ENCODE measurements at places on chromosomes 6 and 20.

DNA sequence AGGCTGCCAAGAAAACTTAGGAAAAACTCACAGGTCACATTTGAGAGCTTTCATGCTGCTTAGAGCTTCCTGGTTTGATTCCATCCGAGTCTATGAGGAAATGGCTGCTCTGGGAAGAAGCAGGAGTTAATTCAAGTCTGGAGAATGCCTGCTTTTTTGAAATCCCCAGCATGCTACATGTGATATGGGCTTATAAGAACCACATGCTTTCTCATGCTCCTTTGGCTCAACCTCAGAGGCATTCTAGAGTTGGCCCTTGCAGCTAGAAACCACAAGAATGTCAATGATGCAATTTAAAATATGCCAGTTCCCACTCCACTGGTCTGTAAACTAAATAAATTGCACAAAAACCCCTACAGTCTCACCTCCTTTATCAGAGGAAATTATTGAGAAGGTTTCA, 142.9 kb upstream of the OLIG3 start:
- DNase-seq: no peak

- DNase-seq: no peak
Observed at GRCh38 chr6:75052491-75052890, 153.4 kb downstream of the COL12A1 start.

DNA sequence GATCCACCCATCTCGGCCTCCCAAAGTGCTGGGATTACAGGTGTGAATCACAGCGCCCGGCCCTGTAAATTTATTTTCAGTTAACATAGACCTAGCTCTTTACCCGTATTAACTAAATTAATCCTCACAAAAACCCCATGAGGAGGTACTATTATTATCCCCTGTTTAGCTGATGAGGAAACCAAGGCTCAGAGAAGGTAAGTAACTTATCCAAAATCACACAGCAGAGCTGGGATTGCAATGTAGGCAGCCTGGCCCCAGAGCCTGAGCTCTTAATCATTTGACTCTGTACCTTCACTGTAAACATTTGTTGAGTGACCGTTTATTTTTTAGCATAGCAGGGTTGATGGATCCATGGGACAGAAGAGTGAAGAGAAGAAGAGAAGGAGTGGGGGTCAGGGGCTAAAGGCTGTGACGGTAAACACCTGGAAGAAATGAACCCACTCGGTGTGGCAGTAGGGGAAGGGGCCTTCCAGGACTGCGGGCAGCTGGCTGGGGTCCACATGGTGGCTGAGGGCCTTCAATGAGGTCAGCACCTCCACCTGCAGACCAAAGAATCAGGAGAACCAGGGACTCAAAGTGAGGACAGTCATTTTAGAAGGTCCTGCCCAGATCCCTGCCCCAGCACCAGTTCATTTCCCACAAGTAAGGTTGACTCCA, 35.2 kb downstream of the KIAA1755 start:
- DNase-seq: no peak

GRCh38 chr6:154593122-154593521, 82.6 kb upstream of the CNKSR3 start:
- DNase-seq: no peak

DNA sequence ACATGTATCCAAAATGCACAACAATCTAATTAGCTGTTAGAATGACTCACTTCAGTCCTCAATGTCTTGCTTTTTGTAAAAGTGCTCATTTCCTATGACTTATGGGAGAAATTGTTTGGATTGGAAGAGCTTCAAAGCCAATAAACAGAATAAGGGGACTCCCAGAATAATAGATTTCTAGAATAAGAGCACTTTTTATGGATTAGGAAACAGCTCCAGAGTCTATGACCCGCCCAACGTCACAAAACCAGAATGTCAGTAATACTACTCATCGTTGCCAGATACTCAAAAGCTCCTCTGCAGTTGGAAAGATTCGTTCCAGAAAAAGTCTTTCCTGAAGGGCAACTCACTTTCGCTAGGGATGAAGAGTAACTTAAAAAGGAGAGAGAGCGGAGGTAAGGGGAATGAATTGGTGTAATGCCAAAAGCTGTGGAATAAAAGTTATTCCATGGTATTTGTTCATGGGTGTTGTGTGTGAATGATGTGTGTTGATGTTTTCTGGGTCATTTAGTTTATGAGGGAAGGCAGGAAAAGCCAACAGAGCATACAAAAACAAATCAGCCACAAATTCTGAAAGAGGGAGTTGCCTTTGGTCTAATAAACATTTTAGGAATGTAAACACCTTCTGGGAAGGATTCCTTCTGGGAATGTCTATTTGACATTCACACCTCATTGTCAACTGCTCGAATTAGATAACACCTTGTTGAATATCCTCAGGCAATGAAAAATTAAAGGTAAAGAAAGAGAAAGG, 64.6 kb downstream of the SYNE1 start:
- DNase-seq: no peak

GRCh38 chr20:50208085-50208491, 17.5 kb downstream of the CEBPB start:
- DNase-seq: no peak

DNA sequence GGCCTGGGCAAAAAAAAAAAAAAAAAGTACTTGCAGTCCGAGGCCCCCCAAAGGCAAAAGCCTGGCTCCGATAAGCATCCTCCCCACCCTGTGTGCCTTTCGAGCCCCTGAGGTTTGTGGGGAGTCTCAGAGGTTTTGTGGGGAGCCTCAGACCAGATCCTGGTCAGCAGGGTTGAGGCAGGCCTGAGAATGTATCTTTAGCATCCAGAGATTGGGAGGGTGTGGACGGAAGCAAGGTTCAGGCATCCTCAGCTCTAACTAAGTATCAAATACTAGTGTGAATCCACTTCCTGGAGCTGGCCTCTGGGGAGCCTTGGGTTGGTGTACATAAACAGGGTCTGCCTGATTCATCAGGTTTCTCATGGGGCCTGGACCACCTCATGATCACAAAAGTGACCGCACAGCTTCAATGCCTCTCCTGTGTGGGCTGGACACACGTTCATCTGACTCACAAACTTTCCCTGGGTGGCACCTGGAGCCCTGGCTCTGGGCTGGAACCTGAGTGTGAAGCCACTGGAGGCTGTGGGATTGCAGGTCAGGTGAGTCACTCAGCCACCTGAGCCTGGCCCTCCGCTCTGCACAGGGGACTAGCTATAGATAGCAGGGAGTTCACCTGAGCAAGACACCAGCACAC, 24.4 kb downstream of the PCMTD2 start:
- DNase-seq: no peak

DNA sequence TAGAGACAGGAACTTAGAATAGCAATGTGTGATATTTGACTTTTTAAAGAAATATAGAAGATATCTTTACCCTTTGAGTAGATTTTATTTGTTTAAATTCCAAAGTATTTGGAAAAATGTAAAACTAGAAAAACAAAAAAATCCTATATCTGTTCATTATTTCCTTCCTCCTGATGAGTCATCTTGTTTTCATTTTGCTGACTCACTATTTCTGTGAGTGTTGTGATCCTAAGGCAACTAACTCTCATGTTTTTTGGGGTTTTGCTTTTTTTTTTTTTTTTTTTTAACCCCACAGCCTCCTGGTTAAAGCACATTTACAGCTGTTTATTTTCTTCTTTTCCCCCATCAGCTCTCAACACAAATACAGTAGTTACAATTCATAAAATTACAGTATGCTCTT, 37.8 kb upstream of the THEMIS start:
- DNase-seq: no peak

- DNase-seq: no peak
Observed at GRCh38 chr6:40444811-40445210, 142.4 kb downstream of the LRFN2 start.

- no peak for DNase-seq
Observed at GRCh38 chr20:54560357-54560756, 85.0 kb downstream of the DOK5 start.

GRCh38 chr20:38034961-38035360, 1.4 kb downstream of the RPRD1B start:
- no peak for DNase-seq

DNA sequence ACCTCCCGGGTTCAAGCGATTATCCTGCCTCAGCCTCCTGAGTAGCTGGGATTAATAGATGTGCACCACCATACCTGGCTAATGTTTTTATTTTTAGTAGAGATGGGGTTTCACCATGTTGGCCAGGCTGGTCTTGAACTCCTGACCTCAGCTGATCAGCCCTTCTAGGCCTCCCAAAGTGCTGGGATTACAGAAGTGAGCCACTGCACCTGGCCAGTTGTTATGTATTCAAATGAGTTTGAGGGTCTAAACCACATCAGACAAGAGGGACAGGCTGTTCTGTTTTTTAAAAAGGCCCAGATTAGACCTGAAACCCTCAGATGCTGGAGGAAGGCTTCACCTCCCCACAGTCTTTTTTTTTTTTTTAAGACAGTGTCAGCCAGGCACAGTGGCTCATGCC, 4.1 kb upstream of the SPAG4 start:
- no peak for DNase-seq

DNA sequence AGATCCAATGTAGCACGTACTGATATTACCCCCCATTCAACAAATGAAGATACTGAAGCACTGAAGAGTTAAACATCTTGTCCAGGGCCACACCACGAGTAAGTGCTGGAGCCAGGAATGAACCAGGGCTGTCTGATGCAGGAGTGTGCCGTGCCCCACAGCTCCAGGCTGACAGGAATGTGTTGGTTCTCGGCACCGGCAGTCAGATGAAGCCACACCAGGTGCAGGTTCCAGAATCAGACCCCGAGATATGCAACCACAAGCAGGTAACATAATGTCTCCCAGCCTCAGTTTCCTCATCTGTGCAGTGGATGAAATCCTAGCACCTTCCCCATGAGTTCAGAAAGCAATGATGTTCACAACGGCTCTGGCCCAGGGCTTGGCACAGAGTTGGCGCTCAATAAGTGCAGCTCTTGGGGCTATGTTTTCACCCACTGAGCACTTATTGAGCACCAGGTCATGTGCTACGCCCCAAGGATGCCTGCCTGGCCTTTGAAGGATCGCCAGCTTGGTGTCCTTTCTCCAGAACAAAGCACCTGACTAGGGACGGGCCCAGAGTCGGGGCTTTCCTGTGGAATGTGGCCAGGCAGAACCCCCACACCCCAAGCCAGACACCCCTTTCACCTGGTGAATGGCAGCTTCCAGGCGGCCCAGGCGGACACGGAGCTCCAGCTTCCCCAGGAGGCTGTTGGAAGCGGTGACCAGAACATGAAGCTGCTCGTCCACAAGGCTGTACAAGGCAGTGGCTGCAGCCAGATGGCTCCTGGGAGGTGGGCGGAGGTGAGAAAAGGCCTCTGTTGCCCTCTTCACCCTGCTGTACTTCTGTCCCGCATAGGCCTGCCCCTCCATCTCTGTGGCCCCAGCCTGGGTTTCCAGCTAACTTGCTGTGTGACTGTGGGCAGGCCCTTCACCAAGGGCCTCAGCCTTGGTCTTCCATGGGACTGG, 41.3 kb downstream of the KIAA1755 start:
- DNase-seq: no peak

- DNase-seq: no peak
Observed at GRCh38 chr20:11989018-11989771, 71.5 kb downstream of the BTBD3 start.

DNA sequence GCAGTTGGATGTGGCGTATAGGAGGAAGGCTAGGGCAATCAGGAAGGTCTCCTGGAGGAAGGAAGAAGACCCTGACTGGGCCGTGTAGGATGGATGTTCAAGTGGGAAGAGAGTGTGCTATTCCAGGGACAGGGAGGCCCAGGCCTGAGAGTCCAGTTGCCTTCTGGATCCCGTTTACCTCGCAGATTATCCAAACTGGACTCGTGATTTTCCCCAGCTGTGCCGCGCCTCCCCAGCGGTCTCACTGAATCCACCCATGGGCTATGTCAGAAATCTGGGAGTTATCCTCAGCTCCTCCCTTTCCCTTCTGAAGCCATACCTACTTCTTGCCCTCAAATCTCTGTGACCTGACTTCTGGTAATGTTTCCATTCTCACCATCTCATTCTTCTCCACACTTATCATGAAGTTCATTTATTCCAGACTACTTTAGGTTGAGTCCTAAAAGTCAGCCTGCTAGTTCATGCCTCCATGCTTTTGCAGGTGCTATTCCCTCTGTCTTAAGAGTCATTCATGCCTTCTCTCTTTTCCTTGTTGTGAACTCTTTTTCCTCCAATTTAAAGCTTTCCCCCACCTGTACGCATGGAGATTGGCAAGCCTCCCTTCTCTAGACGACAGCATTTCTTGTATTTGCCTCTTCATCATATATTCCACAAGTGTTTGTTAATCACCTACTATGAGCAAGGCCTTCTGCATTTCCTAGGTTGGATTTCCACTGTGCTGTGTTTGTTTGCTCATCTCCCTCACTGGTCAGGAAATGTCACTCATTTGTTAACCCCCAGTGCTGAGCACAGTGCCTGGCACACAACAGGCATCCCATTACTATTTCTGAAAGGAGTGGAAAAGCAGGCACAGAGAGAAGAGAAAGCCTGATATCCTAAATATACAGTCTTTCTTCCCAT, 2.7 kb downstream of the SDCBP2 start:
- DNase-seq: no peak

DNA sequence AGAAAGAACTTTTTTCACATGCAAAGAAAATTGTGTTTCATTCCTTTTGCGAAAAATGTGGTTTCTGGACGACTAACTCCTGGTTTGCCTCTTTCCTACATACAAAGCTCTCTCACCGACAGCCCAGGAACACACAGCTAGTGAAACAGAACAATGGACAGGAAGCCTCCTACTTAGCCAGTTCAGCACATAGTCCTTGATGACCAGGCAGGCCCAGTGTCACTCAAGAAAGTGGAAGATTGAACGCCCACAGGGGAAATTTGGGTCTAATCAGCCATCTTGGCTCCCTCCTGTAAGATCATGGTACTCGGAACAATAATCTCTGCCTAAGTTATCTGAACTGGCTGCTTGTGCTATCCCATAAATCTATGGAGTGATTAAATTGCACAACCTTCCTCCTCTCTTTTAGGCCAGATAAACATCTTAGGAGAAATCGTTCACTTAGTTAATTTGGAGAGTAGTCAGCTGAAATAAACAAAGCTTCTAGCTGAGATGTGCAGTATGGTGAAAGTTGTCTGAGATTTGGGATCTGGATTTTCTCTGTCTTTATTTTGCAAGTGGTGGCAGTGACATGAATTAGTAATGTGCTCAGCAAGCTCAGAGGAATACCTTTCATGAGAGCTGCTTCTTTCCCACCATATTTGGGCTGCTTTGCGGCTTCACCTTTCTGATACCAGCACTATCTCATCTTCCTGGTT, 147.0 kb downstream of the MTFR2 start:
- no peak for DNase-seq

DNA sequence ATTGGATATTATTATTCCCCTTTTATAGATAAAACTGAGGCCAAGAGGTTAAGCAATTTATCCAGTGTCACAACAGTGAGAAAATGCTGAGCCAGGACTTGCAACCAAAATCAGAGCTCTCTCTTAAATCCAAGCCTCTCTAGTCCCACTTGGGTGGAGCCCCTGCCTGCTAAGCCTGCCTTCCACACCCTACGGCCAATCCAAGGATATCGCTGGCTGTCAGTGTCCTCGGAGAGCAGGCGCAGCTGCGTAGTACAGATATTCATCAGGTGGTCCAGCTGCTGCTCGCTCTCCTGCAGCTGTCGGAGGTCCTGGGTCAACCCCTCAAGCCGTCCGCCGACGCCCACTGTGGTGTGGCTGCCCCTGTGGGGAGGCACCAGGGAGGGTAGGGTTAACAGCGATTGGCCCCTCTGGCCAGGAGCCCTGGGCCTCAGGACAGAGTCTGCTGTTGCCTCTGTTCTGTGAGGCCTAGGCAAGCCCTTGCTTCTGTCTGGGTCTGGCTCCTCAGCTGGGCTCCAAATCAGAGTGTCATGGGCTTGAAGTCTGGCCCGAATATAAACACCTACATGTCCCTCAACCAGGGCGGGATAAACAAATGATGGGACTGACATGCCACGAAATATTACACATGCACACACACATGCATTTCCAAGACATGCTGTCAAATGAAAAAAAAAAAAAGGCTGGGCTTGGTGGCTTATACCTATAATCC, 3.9 kb upstream of the NECAB3 start:
- no peak for DNase-seq

Measured in stimulated activated CD8-positive, alpha-beta memory T cell treated with anti-CD3 and anti-CD28 coated beads, Interleukin-15, amount 100 ng/mL, for 24 hours (primary cell).